ENCODE measurements at places on chromosomes 3 and 15.
A peak's percentile ranks its signal among the peaks of the same experiment; 100 is the strongest.

DNA sequence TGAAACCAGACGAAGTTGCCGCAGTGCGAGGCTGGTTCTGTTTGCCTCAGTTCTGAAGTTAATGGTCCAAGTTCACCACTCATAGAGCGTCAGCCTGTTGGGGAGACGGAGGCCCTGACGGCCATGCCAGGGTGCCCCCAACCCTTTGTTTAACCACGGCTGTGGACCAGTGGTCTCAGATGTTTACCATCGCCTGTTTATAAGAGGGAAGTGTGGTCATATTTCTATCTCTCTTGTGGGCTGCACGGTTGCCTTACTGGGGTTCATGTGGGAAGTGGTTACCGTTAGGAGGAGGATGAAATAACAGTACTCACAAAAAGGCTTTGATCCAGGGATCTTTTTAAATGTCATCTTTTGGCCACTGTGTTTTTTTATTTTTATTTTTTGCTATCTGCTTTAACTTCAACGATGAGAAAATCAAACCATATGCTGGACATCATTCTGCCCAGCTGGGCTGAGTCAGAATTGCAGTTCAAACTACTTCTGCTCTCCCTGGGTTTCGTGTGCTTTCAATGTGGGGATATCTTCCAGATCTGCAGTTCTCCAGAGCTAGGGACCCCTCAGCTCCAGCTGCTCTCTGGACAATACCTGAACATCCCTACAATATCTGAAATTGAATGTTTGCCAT is 17.8 kb downstream of the SMAD3 start:
- no peak for DNase-seq

DNA sequence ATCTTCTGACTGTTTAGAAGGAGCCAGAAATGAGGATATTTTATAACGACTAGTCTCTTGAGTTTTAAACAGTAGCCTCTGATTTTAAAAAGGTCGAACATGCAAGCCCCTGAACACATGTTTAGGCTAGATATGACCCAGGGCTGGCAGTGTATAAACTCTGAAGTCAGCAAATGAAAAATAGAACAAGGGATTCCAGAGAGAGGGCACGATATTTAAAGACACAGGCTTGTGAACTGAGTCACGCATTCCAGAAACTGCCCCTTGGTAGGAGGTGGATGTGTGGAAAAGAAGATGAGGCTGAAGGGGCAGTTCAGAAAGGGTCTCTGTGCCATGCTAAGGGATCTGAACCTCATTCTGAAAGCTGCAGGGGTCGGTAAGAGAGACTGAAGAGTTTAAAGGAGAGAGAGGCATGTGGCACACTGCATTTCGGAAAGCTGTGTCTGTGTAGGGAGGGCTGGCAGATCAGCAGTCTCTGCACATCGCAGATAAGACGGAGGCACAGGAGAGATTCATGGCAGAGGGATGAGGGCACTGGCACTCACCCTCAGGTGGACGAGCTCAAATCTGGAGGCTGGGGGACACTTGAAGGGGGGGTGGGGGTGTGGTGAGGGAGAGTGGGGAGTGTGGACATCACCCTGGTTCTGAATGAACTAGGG is 22.1 kb downstream of the ST8SIA2 start:
- no peak for DNase-seq

- no peak for DNase-seq
These were observed 756 bp upstream of the RASGRF1 start for GRCh38 chr15:79091204-79091867.

GRCh38 chr3:135844386-135844785 is 121.1 kb upstream of the PPP2R3A start:
- DNase-seq = no peak

DNA sequence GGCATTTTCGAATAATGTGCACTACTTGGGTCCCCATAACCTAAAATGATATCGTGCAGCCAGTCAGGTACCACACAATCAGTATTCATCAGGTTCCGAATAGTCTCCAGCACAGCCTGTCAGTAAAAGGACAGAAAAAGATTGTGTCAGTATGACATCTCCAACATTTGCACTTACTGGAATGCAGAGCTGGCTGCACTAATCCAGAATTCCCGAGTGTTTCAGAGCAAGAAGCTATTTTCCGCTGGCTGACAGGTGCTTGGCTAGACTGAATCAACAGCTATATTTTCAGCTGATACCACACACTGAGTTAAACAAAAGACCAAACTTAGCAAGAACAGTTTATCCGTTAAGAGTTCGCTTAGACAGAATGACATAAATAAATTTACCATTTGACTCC is 68.8 kb downstream of the AQR start:
- no peak for DNase-seq

DNA sequence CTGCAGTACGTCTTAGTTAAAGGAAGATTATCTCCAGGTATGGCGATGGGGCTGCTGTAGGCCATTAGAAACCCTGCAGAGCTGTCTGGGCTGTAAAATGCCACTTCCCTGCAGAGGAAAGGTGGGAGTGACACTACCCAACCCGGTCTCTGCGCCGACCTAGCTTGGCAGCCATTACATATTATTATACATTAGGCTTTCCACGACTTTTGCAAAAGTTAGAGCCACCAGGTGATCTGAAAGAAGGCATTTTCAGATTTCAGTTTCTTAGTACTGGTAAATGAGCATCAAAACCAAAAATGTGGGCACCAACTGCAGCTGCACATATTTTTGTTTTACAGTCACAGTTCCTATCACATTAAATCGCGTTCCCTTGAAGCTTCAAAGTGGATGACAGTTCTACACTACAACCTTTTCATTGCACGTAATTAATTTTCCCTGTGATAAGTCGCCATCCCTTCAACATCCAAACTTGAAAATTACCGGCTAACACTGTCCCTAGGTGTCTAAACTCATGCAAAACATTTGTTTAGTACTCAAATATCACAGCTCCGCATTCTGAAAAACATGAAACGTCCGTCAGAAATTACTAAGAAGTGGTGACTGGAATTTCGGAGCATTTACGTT is 81.4 kb upstream of the CHD2 start:
- DNase-seq = no peak

GRCh38 chr3:158091531-158091930 is 14.7 kb downstream of the SHOX2 start:
- DNase-seq = peak; percentile 35

DNA sequence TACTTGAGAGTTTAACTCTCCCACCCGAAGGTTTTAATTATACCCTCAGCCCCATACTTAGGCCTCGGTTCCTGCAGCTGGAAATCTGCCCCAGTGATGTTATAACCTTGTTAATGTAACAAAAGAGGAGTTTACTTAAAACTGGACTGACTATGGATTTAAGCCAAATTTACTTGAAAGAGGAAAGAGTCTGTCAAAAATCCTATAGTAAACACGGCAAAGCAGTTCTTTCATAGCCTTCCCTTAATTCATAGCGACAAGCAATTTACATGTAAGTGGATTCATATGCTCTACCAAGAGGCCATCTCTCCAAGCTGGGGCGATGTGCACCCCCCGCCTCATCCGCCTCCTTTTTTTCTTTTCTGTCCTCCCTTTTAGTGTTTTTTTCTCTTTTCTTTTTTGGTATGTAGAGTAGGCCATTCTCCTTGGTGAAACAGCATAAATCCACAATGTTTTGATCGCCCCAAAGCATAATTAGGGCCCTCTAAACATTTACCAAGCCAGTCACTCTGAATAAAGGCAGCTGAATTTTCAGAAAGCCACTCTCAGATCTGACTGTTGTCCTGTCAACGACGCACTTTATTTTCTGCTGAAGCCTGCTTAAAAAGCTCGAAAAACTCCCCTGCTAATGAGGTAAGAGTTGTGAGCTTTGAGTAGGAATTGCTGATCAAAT is 373.1 kb upstream of the WNT5A start:
- no peak for DNase-seq

GRCh38 chr3:57852896-57853295 is 96.8 kb downstream of the SLMAP start:
- DNase-seq = no peak

DNA sequence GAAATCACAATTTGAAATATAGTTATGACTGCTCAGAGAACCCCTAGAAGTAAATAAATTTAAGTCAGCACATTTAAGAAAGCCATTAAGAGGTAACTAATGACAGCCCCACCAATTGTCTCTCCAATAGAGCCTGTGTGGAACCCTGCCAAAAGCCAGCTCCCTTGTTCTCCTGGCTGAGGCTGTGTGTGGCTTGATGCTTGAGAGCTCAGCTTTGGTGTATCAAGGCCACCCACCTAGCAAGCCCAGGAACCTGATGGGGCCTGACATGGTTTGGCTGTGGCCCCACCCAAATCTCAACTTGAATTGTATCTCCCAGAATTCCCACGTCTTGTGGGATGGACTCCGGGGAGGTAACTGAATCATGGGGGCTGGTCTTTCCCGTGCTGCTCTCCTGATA is 106.9 kb downstream of the LRRN1 start:
- DNase-seq = no peak

- no peak for DNase-seq
These were observed 458.4 kb upstream of the ADAMTS9 start for GRCh38 chr3:65146179-65146578.

- DNase-seq = no peak
These were observed 135.8 kb downstream of the THSD4 start for GRCh38 chr15:71250936-71251583.

- DNase-seq = no peak
These were observed 691 bp upstream of the HDGFL3 start for GRCh38 chr15:83208367-83208661.

GRCh38 chr3:128933922-128934253 is 54.5 kb downstream of the ACAD9 start:
- DNase-seq = no peak

GRCh38 chr3:30184091-30184810 is 422.1 kb upstream of the TGFBR2 start:
- DNase-seq = no peak

DNA sequence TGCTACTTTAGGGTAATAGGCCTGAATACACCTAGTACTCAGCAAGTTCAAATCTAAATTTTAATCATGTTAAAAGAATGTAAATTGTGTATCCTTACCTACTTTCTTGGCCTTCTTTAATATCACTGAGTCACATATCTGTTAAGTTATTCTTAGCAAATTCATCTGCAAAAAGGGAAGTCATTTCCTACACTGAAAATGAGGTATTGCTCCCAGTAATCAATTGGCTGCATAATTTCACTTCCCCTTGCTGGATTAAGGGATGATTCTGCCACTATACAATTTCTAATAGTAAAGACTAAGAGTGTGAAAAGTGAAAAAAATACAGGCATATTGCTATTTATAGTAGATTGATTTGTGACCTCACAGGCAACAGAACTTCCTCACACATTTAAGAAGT is 47.8 kb downstream of the CCDC54 start:
- no peak for DNase-seq

- no peak for DNase-seq
These were observed 221.9 kb upstream of the LRIG1 start for GRCh38 chr3:66722675-66723074.

GRCh38 chr3:110789315-110789714 is 282.3 kb upstream of the NECTIN3 start:
- no peak for DNase-seq

DNA sequence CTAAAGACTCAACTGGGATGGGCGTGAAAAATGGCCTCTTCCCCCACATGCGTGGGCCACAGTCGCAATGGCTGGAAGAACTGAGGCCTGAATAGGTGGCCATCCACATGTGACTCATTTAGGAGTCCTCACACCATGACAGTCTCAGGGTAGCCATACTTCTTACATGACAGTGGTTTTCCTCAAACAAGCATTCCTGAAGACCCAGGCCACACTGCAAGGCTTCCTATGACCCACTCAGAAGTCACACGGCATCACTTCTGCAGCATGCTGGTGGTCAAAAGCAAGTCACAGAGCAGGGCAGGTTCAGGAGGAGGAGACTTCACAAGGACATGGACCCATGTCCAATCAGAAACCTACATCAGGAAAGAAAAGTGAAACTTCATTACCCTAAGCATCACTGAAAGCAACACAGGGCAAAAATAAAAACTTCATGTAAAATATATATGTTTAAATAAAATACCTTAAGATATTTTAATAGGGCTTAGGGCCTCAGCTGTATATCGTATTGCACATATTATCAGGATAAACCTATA is 257.1 kb downstream of the OPA1 start:
- DNase-seq = no peak

GRCh38 chr15:98800437-98801233 is 152.3 kb downstream of the IGF1R start:
- peak; percentile 80 for DNase-seq

DNA sequence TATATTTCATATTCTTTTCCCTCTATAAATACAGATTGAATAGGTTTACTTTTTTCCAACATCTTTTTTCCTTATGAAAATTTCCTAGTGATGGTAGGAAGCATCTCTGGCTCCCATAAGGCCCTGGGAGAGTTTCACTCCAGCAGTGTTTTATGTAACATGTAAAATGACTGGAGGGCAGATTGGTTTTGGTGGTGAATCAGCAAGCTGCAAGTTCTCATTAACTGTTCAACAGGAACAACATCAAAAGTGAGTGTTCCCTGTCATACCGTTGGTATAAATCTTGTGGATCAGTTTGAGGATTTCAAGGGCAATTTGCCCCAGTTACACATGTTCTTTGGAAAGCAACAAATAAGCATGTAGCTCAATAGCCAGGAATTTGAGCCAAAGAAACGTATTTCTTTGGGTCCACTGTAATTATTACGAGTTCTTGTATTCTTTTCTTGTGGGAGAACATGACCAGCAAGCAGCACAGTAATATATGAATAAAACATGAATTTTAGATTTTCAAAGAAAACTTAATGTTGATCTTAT is 345.7 kb downstream of the SV2B start:
- no peak for DNase-seq

GRCh38 chr15:88241060-88241459 is 15.5 kb downstream of the NTRK3 start:
- DNase-seq = no peak

- peak; percentile 47 for DNase-seq
These were observed 984.1 kb downstream of the EPHA3 start for GRCh38 chr3:90091549-90091948.

- DNase-seq = no peak
These were observed 582.8 kb upstream of the BCHE start for GRCh38 chr3:166420071-166420470.
